Neural crest cell (in vitro differentiated cells): ENCODE measurements at places on chromosomes 4 and X.

GRCh38 chr4:181345931-181346330 lies 897.3 kb upstream of the TENM3 start:
- H3K36me3 ChIP-seq: no peaks in the 10 kb centered on the region
- no peak for DNase-seq
- no peaks in the 10 kb centered on the region for H3K27me3 ChIP-seq

DNA sequence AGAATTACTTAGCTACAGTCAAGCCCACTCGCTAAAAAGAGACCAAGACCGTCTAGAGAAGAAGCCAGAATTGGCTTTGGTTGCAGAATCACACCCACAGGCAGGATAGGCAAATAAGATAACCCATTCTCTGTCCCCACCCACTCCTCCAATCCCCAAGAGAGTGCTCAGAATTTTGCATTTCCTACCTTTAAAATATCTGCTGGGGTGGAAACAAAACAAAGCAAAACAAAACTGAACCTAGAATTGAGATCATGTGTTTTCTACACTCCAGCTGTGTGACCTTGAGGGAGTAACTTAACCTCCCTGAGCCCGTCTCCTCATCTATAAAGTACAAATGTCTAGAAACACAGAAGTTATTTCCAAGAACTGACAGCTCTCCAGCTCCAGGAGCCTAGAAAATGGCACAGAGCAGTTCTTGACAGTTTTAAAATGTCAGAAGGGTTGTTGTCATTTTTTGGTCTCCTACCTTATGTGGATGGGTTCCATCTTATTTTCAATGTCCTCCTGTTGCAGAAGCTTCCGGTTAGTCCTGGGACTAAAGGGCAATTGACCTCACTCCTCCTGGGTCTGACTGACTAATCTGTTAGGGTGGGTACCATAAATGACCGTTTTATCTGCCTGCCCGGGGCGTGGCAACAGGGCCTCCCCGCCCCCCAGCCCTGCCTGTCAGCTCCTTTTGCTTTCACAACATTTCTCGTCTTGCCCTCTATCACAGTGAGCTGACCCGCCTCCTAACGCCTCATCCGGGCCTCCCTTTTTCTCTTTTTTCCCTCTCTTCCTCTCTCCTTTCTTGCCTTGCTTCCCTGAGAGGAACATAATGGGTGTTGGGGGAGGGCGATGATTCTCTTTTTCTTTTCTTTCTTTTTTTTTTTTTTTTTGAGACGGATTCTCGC lies 114.0 kb downstream of the RBM47 start:
- no peak for DNase-seq
- H3K27ac ChIP-seq: peak overlapping the region; percentile 50
- H3K4me1 ChIP-seq: peaks cover 19% of the 10 kb centered on the region
- H3K4me3 ChIP-seq: no peak overlapping the region

DNA sequence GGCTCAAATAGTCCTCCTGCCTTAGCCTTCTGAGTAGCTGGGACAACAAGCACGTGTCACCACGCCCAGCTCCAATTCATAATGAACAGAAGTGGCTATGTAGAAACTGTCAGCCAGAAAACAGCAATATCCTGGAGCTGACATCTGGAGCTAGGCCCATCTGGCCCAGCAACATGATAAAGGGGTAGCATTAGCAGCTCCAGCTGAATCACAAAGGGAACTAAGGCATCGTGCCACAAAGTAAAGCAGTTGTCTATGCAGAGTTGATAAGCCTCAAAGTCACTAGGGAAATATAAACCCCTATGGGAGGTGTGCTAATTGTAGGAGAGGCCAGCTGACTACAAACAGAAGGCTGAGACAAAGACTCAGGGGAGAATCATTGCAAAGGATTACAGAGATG lies 270.5 kb upstream of the GPC4 start:
- H3K27ac ChIP-seq: no peak overlapping the region
- no peak for DNase-seq
- H3K27me3 ChIP-seq: no peaks in the 10 kb centered on the region
- H3K4me1 ChIP-seq: peaks cover 6% of the 10 kb centered on the region
- H3K4me3 ChIP-seq: no peak overlapping the region

- H3K27ac ChIP-seq: no peak overlapping the region
- no peak overlapping the region for H3K4me3 ChIP-seq
- H3K4me1 ChIP-seq: no peaks in the 10 kb centered on the region
- no peaks in the 10 kb centered on the region for H3K36me3 ChIP-seq
- no peaks in the 10 kb centered on the region for H3K27me3 ChIP-seq
Measured at GRCh38 chr4:38993683-38994082, 38.5 kb downstream of the TMEM156 start.

DNA sequence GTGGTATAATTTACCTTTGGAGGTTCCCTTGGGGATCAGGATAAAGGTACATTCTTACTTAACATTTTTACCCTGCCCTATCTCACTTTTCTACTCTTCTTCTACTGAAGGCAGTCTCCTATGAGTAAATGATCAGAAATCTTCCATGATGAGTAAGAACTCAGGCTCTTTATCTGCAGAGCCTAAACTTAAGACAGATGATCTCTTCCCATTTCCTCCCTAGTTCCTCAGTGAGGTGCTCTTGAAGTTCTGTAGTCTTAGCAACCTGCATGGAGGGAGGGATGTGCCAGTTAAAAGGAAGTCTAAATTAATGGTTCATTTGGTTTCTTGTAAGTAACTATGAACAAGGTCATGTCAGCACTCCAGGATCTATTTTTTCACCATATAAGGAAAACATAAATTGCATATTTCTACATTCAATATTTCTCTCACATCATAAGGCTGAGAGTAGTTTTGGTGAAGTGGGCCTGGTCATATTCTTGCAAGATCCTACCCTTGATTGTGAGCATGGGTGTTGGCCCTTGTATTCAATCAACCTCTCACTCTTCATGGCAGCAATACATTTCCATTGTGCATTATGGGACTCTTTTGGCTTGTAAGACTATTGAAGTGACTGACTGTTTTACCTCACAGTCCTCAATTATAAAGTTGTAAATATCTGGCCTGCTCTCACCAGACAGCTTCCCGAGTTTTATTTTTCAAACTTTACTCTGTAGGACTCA lies 295.5 kb downstream of the SLC7A11 start:
- H3K4me3 ChIP-seq: no peak overlapping the region
- no peaks in the 10 kb centered on the region for H3K4me1 ChIP-seq
- no peak overlapping the region for H3K27ac ChIP-seq

- DNase-seq: no peak
- H3K4me1 ChIP-seq: no peaks in the 10 kb centered on the region
- H3K27me3 ChIP-seq: no peaks in the 10 kb centered on the region
- H3K36me3 ChIP-seq: peaks cover 25% of the 10 kb centered on the region
- no peak overlapping the region for H3K4me3 ChIP-seq
Measured at GRCh38 chr4:67680581-67681222, 20.3 kb downstream of the UBA6 start.

GRCh38 chr4:107468156-107468555 lies 251.9 kb downstream of the PAPSS1 start:
- no peaks in the 10 kb centered on the region for H3K36me3 ChIP-seq
- H3K27ac ChIP-seq: no peak overlapping the region
- DNase-seq: no peak
